ENCODE measurements at places on chromosomes 3 and 15.
A peak's percentile ranks its signal among the peaks of the same experiment; 100 is the strongest.

DNA sequence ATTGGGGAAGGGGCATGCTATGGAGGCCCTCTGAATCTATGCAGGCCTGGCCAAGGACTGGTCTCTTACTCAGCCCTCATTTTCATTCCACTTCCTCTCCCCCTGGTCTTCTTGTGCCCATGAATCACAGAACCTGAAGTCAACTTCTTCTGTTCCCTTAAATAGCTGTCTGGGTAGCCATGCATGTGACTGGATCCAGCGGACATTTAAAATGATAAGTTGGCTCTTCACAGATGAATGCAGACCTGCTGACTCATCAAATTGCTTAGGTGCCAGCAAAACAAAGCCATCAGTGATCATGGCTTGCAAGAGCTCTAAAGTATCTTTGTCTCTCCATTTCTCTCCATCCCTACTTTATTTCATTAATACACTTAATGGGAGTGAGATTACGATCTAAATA is 90.1 kb upstream of the CADPS start:
- DNase-seq = no peak

DNA sequence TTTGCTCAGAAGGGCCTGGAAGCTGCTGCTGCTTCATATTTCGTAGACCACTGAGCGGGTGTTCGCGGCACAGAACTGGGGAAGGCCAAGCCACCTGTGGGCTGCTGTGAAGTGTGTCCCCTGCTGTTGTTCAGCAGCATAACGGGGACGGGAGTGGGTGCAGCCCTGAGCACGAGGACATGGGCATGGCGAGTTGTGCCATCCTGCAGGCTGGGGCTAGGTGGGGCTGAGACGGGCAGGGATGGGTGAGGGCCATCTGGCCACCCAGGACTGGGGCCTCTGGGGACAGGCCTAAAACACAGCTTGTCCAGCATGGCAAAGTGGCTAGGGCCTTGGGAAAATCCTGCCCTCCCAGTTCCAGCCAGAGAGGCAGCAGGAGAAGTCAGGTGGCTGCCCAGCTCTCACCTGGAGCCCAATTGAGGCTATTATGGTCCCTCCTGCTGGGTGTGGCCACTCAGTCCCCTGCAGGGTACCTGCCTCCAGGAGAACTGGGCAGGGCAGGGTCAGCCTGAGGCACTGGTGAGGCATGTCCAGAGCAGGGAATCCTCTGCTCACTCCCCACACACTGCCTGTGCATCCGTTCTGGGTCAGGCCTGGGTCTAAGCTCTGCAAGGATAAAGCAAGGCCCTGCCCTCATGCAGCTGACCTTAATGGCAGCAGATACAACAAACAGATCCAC is 29.5 kb downstream of the CFAP100 start:
- DNase-seq = no peak

- no peak for DNase-seq
Observed at GRCh38 chr3:73520931-73521461, 103.7 kb downstream of the PDZRN3 start.

GRCh38 chr3:16512435-16513140 is 911 bp downstream of the RFTN1 start:
- no peak for DNase-seq

DNA sequence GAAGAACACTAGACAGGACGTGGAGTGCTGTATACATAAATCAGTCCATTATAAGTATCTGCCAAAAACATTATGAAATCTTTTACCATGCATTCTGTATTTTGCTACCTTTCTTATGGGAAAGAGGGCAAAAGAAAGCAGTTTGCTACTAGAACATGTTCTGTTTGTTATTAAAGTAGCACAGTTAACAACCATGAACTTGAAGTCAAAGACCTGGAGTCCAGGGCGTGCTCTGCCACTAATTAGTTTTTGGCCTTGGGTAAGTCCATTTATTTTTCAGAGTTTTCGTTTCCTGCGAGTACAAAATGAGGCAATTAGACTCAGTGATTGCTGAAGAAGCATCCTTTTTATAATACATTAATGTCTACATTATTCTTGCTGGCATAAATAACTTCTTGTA is 143.3 kb upstream of the AGTR1 start:
- no peak for DNase-seq

GRCh38 chr3:47227678-47228077 is 54.9 kb downstream of the KIF9 start:
- DNase-seq = no peak

- DNase-seq = no peak
Observed at GRCh38 chr3:138748190-138748589, 86.5 kb downstream of the PIK3CB start.

DNA sequence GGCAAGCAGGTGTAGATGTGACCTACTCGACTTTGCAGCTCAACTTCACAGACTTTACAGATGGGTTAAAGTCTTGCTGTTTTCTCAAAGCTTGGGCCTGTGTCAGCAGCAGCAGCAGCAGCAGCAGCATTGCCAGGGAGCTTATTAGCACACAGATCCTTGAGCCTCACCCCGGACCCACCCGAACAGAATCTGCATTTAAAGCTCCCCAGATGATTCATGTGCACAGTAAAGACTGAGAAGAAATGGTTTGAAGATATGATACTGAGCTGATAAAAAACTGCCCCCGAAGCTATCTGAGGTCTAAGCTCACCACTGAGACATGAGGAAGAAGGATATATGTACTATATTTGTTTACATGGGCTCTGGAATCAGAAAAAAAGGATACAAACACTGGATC is 231.7 kb downstream of the ARPP21 start:
- no peak for DNase-seq

DNA sequence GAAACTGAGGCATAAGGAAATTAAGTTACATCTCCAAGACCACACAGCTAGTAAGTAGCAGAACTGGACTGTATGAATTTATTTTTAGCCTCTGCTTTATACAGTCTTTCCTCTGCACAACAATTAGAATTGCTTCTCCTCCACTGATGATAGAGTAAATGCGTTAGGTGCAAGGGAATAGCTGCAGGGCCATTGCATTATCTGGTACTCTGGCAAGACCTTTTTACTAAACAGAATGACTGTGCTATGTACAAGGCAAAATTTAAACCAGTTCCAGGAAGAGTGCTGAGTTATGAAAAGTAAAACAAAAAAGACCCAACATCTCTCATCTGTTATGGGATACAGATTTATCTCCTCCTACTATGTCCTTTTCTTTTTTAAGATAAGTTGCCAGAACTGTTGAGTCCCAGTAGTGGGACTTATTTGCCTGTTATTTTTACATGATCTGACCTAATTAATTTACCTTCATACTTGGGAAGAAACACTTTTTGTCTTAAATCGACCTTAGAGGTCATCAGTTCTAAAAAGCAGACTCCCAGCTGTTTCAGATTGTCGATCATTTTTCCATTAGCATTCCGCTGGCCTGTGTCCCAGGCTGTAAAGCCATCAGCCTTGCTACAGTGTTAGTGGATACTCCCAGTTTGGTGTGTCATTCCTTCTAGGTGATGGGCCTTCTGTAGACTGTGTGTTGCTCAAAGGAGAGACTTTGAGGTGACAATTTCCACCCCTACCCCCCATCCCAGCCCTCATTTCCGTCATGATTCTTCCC is 147.5 kb upstream of the NUDT16 start:
- no peak for DNase-seq

GRCh38 chr3:43869491-43869890 is 178.8 kb downstream of the ABHD5 start:
- DNase-seq = no peak

DNA sequence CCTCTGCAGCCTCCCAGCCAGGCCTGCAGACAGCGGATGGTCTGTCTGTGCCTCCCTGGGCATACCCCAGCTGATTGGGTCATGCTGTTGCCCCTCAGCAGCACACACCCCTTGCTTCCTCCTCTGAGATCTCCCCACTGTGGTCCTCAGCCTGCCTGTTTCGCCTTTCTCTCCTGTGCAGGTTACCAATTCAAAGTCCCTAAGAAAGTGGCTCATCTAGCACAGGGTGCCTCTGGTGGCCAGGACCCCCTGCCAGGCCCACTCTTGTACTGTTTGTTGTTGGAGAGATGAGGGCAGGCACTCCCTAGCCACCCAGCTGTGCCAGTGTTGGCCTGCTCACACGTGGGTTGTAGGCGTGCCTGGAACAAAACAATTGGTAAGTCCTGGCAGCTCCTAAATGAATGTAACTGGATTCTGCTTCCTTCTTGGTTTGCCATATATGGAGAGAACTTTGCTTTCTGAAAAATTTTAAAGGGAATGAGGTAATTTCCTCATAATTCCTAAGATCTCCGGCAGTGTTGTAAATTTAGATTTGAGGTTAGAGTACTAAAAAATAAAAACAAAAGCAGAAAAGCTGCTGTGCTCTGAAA is 213.2 kb upstream of the IL12A start:
- peak; percentile 63 for DNase-seq

DNA sequence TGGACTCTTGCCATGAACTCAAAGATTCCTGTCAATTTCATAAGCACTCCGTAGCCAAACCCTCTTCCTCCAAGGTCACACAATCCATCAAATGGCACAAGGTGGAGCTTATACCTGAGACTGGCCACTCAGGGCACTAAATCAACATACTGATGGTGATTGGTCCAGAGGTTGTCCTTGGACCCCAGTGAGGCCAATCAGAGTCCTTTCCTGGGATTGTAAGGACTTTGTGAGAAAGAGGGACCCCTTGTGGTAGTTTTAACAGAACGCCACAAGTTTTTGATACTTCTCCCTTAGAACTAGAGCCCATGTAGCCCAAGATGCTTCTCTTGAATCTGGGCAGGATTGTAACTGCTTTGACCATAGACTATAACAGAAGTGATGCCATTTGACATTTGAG is 44.4 kb upstream of the LARS2 start:
- DNase-seq = no peak

Measured in brain microvascular endothelial cell (primary cell).